Brain pericyte (primary cell): ENCODE measurements at places on chromosomes 6 and 20.
A peak's percentile ranks its signal among the peaks of the same experiment; 100 is the strongest.

GRCh38 chr6:53796451-53796780, 1.6 kb downstream of the LRRC1 start:
- DNase-seq = no peak

DNA sequence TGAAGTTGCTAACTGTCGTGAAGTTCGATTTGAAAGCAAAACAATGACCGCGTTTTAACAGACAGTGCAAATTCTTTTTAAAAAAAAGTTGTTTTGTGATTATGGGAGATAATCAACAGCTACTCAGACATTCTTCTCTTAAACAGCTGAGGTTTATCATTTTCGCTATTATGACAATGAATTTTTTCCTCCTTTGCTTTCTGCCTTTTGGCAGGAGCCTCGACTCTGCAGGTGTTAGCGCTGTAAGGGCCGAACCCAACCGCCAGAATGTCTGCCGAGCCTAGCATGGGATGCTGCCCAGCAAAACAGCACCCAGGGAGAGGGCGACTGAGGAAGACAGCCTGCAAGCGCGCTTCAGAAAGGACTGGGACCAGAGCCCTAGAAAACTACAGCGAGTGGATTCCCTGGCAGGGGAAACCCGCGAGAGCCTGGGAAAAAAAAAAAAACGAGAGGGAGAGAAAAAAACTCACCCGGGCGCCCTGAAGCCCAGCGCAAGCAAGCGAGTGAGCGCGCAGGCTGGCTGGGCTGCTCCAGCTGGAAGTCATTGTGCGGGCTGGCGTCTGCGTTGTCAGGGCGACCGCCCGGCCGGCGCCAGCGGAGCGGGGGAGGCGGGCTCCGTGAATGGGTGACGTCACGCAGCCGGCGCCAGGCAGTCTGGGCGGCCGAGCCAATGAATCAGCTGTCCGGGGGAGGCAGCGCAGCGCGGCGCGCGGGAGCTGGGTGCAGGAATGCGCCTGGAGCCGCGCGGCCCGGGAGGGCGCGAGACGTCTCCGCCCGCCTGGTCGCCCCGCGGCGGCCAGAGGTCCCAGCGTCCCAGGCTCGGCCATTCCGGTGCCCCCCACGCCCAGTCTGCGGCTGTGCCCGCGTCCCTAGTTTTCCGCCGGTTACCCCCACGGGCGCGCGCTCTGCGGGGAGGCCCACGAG, 32.7 kb upstream of the ID4 start:
- peak; percentile 89 for DNase-seq

GRCh38 chr20:10563935-10564492, 109.8 kb downstream of the JAG1 start:
- DNase-seq = no peak

DNA sequence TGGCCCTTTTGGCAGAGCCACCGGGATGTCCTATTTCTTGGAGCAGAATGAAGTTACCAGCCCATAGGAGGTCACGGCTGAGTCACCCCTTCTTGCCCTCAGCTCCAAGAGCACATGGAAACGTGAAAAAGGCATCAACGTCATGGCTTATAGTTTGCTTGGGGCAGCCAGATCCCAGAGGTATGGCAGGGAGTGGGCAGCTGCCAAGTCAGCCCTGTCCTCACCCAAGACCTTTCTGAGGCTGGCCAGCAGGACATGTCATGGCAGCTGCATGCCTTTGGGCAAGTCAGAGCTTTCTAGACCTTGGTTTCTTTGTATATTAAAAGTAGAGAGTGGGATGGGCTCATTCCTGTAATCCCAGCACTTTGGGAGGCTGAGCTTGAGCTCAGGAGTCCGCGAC, 8.2 kb upstream of the MDFI start:
- no peak for DNase-seq

GRCh38 chr6:124854338-124854922, 107.8 kb upstream of the RNF217 start:
- no peak for DNase-seq

DNA sequence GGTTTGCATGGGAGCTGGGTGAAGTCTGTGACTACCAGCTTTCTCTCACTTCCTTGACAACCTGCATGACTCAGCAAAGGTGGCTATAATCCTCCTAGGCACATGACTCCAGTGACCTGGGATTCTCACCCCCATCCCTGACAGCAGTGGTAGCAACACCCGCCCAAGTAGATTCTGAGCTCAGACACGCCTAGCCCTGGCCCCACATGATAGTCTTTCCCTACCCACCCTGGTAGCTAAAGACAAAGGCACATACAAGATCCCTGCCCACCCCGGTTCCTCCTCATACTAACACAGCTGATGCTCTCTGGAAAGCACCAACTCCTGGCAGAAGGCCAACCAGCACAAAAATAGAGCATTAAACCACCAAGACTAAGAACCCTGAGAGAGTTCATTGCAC, 25.9 kb upstream of the CRISP1 start:
- no peak for DNase-seq

DNA sequence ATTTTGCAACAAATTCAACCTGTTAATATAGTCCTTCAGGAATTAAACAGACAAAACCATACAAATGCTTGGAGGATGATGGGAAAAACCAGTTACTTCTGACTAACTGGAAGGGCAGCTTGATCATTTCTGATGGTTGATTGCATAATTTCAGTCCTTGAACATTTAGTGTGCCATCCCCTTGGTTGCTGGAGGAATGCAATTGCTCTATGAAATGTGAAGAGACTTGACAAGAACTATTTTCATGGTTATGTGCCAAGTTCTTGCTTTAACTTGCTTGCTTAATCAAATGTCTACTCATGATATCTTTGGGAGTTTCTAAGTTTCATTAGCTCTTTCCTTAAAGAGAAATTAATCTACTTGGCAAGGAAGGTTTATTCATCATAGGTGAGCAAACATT, 45.2 kb downstream of the ANKEF1 start:
- no peak for DNase-seq

GRCh38 chr6:46419576-46420002, 71.7 kb downstream of the RCAN2 start:
- DNase-seq = no peak

DNA sequence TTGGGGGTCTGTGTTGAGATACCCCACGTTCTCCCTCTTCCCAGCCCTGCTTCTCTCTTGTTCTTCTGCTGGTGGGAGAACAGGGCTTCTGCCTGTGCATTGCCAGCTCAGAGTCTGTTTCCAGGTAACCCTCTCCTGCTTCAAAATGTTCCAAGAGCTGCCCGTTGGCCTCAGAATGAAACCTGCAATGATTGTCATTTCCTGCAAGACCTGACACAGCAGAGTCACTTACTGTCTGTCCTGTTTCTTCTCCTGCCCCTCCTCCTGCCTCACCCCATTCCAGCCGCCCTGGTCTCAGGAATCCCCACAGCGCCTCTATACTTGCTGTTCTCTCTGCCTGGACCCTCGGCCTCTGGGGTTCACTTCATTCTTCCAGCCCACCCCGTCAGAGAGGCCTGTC, 81.4 kb upstream of the ARID1B start:
- no peak for DNase-seq

DNA sequence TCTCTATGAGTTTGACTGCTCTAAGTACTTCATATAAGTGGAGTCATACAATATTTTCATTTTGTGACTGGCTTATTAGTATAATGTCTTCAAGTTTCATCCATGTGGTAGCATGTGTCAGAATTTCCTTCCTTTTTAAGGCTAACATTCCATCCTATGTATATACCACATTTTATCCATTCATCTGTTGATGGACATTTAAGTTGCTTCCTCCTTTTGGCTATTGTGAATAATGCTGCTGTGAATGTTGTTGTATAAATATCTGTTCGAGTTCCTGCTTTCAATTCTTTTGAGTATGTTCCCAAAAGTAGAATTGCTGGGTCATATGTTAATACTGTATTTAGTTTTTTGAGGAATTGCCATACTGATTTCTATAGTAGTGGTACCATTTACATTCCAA, 79.5 kb downstream of the PTPRA start:
- DNase-seq = no peak

- DNase-seq = no peak
Observed at GRCh38 chr20:47905628-47906347, 120.5 kb upstream of the SULF2 start.

- no peak for DNase-seq
Observed at GRCh38 chr20:63381781-63382431, 20.8 kb upstream of the CHRNA4 start.

DNA sequence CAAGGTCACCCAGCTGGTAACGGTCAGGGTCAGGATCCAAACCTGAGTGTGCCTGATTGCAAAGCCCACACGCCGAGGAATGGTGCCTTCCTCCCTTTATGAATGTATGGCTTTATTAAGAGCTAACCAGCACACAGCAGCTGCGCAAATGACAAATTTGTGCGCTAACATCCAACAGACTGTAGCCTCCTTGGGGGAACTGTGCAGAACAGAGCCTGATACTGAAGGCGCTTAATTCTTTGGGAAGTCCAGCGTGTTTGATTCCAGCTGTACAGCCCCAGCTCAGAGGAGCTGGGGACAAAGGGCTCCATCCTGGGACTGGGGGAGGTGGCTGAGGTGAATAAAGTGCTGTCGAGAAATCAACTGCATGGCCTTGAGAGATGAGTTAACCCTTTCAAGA, 75.7 kb upstream of the JARID2 start:
- no peak for DNase-seq

GRCh38 chr6:44696099-44696498, 308.6 kb downstream of the CDC5L start:
- no peak for DNase-seq

DNA sequence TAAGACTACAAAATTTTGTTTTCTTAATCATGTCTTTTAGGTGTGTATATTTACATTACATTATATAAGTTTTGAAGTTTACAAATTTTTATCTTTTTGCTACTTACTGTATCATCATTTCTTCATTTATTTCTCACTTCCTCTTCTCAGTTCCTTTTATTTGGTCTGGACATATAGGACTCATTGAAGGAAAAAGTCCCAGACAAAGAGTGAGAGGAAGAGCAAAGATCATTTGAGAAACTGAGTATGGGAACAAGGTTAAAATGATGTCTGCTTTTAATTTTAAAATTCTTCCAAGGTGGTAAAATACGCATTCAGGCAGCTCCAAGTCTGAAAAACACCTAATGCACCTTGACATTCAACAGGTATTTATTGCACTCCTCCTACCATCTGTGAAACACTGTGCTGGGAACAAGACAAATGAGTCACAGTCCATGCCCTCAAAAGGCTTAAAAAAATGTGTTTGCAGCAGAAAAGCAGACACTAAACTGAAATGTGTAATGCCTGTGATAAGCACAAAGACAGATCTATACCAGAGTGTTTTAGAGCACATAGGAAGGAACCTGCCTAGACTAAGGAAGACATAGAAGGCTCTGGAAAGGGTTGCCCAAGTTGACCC, 63.2 kb downstream of the PKIB start:
- no peak for DNase-seq

- no peak for DNase-seq
Observed at GRCh38 chr20:49446808-49447207, 35.7 kb downstream of the KCNB1 start.

- DNase-seq = no peak
Observed at GRCh38 chr6:158543606-158544185, 16.2 kb upstream of the TMEM181 start.

GRCh38 chr6:101544286-101544685, 150.8 kb downstream of the GRIK2 start:
- DNase-seq = no peak

- DNase-seq = no peak
Observed at GRCh38 chr20:54688476-54688875, 213.1 kb downstream of the DOK5 start.

DNA sequence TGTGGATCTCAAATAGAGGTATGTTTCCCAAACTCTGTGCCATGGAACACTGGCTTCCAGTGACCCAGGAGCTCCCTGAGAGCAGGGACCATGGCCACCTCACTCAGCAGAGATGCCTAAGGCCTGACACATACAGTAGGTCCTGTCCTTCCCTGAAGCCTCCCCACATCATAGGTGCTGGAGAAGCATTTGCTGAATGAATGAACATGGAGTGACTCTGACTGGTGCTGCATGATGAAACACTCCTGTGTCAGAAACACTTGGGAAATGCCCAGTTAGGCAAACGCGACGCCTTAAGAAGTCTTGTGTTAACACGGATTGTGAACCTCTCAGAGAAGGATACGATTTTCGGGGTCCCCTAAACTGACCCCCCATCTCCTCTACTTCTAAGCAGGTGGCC, 14.3 kb downstream of the SLA2 start:
- no peak for DNase-seq

GRCh38 chr6:160430751-160431150, 82.6 kb downstream of the SLC22A3 start:
- no peak for DNase-seq

GRCh38 chr6:95231416-95231815, 345.9 kb upstream of the MANEA start:
- no peak for DNase-seq

- DNase-seq = no peak
Observed at GRCh38 chr6:106546691-106547414, 82.4 kb downstream of the RTN4IP1 start.

DNA sequence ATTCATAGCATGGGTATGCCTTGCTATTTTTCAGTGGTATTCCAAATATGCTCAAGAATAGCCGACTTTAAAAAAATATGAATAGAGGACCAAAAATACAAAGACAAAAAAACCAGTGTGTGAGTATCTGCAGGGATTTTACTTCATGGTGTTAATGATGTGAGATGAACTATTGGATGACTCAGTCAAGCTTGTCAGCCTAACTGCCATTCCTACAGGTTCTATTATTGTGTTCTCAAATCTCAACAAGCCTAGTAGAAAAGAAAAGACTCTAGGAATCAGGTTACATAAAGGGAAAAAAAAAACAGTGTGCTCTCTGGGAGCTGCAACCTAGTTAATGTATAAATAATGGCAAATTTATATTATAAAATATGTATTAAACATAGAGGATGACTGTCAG, 588.4 kb upstream of the BTBD3 start:
- DNase-seq = no peak

- DNase-seq = no peak
Observed at GRCh38 chr6:1113916-1114540, 197.9 kb upstream of the FOXQ1 start.

- no peak for DNase-seq
Observed at GRCh38 chr20:50632236-50632635, 59.1 kb downstream of the RIPOR3 start.

DNA sequence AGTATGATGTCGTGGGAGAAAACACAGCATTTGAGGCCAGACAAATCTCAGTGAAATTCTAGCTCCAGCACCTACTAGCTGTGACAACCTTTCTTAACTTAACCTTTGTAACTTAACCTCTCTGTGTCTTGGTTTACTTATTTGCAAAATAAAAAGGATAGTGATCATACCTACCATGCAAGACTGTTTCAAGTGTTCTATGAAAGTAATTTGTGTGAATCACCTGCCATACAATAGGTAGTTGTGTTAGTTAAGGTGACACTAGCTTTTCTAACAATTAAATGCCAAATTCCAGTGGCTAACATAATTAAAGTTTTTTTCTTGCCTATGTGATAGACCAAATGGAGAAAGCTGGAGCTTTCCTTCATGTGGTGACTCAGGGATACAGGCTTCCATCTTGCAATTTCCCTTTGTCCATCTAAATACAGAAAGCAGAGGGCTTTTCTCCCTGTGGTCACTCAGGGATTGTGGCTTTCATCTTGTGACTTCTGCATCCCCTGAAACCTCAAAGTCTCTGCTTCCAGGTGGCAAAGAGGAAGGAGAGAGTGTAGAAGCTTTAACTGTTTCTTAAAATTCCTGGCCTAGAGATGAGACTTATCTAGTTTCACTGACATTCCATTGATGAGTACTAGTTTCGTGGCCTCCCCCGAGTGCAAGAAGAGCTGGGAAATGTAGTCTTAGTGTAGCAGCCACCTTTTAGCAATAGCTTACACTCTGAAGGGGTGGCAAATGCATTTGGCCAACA, 311.4 kb downstream of the CLIC5 start:
- DNase-seq = no peak

- DNase-seq = no peak
Observed at GRCh38 chr6:90393232-90393884, 96.7 kb upstream of the BACH2 start.
